ENCODE measurements at places on chromosomes 2 and 18.

DNA sequence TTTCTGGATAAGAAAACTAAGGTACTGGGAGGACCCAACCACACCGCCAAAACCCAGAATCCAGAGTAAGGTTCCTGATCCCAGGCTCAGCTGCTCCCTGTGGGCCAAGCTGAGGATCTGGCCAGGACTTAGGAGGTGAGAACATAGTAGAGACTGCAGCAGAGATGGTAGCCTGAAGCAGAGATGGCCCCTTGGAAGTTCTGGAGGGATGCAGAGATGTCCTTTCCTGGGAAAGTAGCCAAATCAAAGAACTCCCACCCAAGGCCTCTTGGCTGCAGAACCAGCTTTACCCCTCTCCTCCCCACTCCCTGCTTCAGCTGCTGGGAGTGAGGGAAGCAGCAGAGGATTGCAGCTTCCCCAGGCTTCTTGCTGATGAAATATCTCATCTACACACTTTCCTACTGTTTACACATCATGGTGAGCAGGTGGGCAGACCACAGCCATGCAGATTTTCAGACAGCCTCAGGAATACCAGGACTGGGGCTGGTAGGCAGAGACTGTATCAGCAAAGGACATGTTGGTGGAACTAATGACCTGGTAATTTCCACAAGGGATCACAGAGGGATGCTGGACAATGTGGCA, 32.7 kb downstream of the TMEM17 start:
- no peak for DNase-seq

GRCh38 chr2:98935777-98936352, at the start of gene CRACDL:
Gene CRACDL, minus strand, starts transcription at chr2:98936225. Its CDS starts 89,425 bp downstream, at chr2:98846800.
- no peak for DNase-seq

GRCh38 chr2:201746551-201746950, 34.2 kb downstream of the ALS2 start:
- DNase-seq, result no peak

DNA sequence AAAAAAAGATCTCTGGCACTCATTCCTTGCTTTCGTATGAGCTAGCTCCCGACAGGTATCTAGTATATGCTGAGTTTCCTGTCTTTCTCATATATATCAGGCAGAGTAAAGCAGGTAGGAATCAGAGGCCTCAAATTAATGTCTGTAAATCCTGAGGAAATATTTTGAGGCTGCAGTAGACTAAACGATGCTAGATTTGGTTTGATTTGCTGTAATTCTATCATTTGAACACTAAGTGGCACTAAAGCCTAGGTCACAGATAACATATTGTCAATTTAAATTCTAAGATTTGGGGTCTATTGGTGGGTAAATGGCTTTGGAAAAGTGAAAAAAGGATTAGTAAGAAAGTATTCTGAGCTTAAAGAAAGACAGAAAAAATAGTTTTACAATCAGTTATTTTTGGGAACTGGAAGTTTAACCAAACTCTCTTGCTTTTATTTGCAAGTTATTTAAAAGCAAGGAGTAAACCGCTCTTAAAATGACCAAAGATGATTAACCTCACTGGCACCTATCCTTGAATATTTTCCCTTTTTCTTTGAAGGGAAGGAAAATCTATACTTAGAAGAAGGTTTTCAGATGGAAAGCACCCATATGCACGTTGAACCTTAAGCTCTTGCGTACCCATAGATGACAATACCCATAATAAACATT, 37.6 kb upstream of the SLC4A10 start:
- peak; percentile 65 for DNase-seq

- DNase-seq, result no peak
Measured at GRCh38 chr18:56532176-56532840, 106.1 kb downstream of the TXNL1 start.

- DNase-seq, result peak; percentile 77
Measured at GRCh38 chr2:190407662-190408537, at the start of gene MFSD6. Gene MFSD6, plus strand, starts transcription at chr2:190408355. Its CDS starts 27,675 bp downstream, at chr2:190436030.

- DNase-seq, result no peak
Measured at GRCh38 chr2:231764760-231765159, 16.3 kb downstream of the PDE6D start.

DNA sequence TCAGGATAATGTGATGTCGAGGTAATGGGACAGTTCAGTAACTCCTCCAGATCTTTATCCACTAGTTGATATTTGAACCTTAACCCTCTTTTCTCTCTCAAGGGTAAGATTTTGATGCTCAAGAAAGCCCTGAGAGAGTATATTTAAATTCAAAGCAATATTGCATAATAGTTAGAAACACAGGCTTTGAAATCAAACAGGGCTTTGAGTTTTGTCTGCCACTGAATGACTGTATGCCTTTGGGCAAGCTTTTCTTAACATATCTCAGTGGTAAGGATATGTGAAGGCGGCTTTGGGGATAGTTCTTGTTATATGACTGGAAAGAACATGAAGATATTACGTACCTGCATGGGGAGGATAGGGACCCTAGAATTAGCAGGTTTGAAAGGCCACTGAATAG, 11.1 kb downstream of the ITPRID2 start:
- no peak for DNase-seq

DNA sequence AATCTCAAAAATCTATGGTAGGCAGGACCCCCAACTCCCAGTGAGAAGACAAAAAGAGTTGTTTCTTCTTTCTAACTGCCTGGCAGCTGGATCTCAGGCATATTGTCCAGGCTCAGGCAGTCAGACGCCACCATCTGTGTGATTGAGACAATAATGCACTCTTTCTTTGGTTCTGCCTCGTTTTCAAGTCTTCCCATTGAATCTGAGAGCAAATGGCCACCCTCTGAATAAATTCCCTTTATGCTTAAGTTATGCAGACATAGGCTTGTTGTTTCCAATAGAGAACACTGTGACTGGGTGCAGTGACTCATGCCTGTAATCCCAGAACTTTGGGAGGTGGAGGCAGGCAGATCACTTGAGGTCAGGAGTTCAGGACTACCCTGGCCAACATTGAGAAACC, 15.3 kb upstream of the CD207 start:
- DNase-seq, result no peak

GRCh38 chr2:58046335-58046584, 346 bp upstream of the VRK2 start:
- no peak for DNase-seq

DNA sequence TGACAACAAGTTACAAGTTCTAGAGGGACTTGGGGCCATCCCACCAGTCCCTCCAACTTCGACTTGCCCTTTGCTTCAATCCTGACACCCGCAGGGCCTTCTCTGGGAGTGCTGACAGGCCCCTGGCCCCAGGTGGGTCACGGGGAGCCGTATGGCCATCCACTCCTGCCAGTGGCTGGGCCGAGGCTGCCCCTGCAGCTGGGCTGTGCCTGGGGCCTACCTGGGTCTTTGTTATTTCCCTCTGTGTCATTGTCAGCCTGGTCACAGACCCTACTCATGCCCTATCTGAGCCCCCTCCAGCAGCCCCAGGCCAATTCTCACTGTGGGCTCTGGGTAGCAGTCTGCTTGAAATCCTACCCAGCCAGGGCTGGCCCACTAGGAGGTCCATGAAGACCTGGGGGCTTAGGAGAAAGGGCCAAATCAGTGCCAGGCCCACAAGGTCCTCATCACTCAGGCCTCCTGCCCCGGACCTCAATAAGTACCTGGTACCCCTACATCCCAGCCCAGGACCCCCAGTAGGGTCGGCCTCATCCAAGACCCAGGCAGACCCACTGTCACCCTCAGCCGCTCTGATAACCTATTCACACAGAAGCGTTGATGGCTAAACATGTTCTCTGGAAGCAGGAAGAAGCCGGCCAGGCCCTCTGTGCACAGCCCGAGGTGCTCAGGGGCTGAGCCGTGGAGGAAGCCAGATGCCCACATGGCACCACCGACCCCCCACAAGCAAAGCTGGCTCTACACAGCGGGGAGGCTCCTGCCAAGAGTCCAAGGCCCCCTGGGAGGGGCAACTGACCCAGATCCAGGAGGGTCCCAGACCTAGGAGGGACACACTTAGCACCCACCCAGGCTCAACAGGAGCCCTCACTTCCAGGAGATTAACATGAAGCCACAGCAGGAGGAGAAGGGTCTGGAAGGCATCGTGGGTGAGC, 57.7 kb downstream of the BIN1 start:
- no peak for DNase-seq

GRCh38 chr2:74164761-74165160, 13.9 kb downstream of the MOB1A start:
- no peak for DNase-seq

GRCh38 chr2:19297716-19298115, 60.7 kb downstream of the OSR1 start:
- DNase-seq, result peak; percentile 5

DNA sequence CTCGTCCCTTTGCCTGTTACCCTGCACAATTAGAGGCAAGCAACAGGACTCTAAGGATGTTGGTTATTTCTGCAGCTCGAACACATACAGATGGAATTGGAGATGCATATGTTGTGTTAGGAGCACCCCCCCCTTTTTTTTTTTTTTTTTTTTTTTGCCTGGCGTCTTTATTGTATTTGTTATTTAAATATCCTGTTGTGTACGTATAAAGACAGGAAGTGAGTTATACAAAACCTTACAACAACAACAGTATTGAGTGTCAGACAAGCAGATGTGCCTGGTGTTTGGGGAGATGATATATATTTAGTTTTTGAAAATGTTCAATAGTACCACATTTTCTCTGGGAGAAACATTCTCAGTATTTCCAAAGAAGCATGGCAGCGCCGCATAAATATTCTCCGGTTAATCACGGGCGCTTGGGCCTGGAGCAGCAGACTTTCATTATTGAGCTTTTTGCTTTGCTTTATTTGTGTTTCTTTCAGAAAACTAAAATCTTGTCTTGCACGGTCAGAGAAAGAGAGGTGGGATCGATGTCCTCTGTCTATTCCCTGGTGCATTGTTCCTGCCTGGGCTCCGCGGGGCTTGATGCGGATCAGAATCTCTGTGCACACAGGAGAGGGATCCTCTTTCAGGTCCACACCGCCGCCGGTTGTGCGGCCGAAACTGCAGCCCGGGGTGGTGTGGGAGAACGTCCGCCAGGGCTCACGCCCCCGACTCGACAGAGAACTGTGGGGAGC, 23.2 kb upstream of the ZNF516 start:
- peak; percentile 49 for DNase-seq

GRCh38 chr2:200603972-200604371, 18.2 kb downstream of the AOX1 start:
- DNase-seq, result no peak

DNA sequence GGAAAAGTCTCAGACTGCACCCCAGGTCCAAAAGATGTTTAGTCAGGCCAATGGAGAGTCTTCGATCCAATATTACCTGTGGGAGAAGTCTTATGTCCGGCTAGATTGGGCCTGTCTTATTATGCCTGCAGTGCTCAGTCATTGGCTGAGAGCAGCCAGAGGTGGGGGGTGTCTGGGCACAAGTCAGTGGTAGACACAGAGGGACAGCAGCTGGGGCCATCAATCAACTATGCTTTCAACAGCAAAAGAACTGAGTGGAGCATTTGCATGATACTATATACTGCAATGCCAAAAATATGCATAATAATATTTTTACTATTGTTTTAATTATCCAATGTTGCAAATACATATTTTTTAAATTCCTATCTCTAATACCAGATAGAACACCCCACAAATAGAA, 298.6 kb upstream of the CDH20 start:
- no peak for DNase-seq

DNA sequence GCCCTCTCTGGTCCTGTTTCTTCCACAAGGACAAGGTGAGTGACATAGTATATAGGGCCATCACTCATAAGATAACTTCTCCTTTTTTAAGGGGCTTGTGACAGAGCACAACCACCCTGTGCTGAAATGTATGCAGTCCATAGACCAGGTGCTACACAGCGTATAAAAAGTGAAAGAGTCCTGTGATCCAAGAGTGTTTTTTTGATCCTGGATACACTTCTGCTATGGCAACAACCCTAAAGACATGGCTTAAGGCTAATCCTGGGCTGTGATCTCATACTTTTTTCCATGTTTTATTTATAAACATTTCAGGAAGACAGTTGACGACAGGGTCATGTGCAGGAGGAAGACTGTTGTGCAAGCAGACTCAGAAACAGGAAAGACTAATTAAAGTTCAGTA, 400.5 kb upstream of the TCF4 start:
- DNase-seq, result no peak

GRCh38 chr2:112157472-112157871, 19.3 kb downstream of the FBLN7 start:
- DNase-seq, result no peak

- DNase-seq, result no peak
Measured at GRCh38 chr2:145116056-145116455, 596.1 kb upstream of the ZEB2 start.

DNA sequence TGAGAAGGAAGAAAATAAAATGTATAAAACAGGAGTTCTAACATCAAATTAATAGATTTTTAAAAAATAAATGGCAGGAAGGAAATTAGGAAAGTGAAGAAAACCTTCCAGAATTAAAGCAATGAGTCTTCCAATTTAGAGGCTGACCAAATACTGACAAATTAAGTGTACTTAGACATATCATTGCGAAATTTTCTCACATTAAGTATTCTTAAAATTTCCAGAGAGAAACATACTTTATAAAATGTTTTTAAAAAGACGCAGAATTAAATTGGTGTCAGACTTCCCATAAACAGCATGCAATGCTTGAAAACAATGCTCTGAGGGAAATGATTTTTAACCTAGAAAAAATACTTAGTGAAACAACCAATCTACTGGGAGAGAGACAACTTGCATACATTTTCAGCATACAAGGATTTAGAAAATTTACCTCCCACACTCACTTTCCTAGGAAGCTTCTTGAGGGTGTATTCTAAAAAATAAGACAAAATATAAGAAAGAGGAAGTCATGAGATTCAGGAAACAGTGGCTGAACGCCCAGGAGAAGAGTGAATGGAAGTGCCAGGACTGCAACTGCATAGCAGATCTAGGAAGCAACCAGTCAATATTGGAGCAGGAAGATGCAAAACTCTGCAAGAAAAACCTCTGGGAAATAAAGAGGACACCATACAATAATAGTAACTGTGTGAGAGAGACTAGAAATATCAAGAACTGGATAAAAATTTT, 339.9 kb downstream of the ADCYAP1 start:
- no peak for DNase-seq

- no peak for DNase-seq
Measured at GRCh38 chr18:14943967-14944636, 196.1 kb downstream of the ANKRD30B start.

DNA sequence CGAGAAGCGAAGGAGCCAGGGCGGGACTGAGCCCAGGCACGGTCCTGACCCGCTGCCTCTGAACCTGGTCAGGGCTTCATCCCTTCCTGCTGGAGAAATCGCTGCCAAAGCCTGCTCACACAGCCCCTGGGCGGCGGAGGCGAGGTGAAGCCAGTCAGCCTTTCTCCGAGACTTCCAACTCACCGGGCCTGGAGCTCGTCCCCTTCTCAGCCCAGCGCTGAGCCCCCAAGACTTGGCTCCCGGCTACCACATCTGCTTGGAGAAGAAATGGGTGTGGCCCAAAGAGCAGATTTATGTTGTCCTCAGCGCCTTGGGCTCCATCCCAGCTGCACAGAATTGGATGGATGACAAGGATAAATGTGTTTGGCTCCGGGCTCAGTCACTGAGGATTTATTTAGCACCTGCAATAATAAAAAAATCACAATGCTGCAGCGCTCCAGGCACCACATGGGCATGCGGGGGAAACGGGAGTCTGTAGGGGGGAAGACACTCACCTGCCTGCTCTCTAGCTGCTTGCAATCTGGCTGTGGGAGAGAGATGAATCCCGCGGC, 64.9 kb downstream of the ACTR2 start:
- DNase-seq, result no peak

All from Karpas-422 (cell line).